Spinal cord (tissue), 10 donors: ENCODE measurements at places on chromosomes 5 and 9. TPM values are rescaled to one million over a fixed set of nuclear protein-coding genes. Genes with fewer than 3 reads are reported as not detected.

- H3K4me3 ChIP-seq: no peak overlapping the region
- no peak overlapping the region for H3K27ac ChIP-seq
- no peak for DNase-seq
- no peaks in the 10 kb centered on the region for H3K27me3 ChIP-seq
These were observed 6.6 kb downstream of the PTGES2 start for GRCh38 chr9:128120741-128121465.

DNA sequence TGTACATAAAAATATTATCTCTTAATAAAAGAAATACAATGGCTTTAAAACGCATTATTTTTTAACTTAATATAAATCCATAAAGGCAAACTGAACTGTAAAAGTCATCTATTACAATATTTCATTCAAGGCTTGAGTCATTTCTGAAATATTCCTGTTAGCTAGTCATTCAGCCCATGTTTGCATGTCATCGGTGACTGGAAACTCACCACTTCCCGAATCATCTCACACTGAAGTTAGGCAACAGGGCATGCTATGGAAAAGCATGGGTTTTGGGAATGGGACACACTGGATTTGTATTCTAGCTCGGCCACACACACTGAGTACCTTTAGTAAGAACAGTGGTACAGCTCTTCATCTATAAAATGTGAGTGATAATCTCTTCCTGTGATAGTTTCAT is 691.1 kb upstream of the C9orf72 start:
- H3K27ac ChIP-seq: no peak overlapping the region
- no peaks in the 10 kb centered on the region for H3K4me1 ChIP-seq
- no peaks in the 10 kb centered on the region for H3K36me3 ChIP-seq
- H3K27me3 ChIP-seq: no peaks in the 10 kb centered on the region
- H3K4me3 ChIP-seq: no peak overlapping the region
- DNase-seq: no peak

DNA sequence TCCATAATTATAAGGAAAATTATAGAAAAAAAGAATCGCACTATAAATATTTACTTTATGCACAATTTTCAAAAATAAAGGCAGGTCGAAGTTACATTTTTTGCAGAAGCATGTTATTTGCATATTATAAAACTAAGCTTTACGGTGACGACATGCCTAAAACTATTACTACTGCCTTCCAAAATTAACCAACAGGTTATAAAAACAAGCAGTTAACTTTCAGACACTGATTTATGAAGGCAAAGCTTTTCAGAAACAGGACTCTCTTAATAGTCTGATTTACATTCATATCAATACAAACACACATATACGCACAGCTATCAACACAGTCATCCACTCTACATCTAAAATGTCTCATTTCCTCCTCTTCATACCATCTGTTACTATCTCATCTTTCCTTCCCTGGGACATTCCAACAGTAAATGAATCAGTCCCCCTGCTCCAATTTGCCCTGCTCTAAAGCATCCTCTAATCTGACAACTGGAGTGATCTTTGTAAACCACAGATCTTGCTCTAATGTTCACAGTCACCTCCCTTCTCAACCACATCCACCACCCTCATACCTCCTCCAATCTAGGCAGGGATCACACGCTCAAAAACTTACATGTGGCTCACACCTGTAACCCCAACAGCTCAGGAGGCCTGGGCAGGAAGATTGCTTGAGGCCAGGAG is 21.6 kb downstream of the FBXW11 start:
- no peak overlapping the region for H3K27ac ChIP-seq
- H3K36me3 ChIP-seq: no peaks in the 10 kb centered on the region

Gene CMBL
- 25.3 TPM for total RNA-seq

- no peak for DNase-seq
- peaks cover 42% of the 10 kb centered on the region for H3K4me1 ChIP-seq
- H3K36me3 ChIP-seq: peaks cover 47% of the 10 kb centered on the region
These were observed 49.9 kb downstream of the USP20 start for GRCh38 chr9:129885018-129885669.

Gene HNRNPK
- total RNA-seq: 535 TPM

- no peak overlapping the region for H3K27ac ChIP-seq
- no peak overlapping the region for H3K4me3 ChIP-seq
- H3K27me3 ChIP-seq: no peaks in the 10 kb centered on the region
- DNase-seq: no peak
- H3K36me3 ChIP-seq: no peaks in the 10 kb centered on the region
These were observed 66.2 kb downstream of the NDST1 start for GRCh38 chr5:150573867-150574817.

DNA sequence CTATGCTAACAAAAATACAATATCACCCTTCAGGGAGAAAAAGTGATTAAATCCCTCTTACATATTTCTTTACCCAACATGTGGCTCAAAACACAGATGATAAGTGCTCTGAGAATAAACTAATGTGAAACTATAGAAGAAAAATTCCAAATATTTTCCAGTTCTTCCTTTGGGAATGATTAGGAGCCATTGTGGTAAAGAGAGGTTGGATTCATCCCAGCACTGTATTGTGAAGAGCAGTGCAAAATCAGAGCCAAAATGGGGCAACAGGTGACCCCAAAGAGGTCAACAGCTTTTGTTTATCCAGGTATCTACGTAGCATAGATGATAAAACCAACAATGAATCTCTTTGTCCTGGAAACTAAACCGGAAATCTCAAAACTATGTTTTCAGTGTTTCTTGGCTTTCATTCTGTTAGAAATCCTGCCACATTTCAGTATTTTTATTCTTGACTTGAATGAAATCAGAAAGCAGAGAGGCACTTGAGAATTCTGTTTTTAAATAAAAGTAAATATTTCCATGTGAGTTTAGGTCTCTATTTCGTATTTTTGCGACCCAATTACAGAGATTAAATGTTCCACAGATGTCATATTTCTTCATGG is 120.4 kb upstream of the FST start:
- no peak overlapping the region for H3K4me3 ChIP-seq
- H3K27ac ChIP-seq: no peak overlapping the region
- no peaks in the 10 kb centered on the region for H3K4me1 ChIP-seq
- no peaks in the 10 kb centered on the region for H3K27me3 ChIP-seq

Gene LPAR1
- 158 TPM for total RNA-seq

Gene DAP
- 37.2 TPM for total RNA-seq

- peaks cover 18% of the 10 kb centered on the region for H3K4me1 ChIP-seq
- no peak for DNase-seq
- H3K27me3 ChIP-seq: no peaks in the 10 kb centered on the region
These were observed 1.1 kb downstream of the PCDHAC2 start for GRCh38 chr5:140967226-140967893.

Gene FAM114A2
- total RNA-seq: 54.3 TPM

Gene TAS2R1
- total RNA-seq: 0.69 TPM

Gene ROPN1L
- 4.6 TPM for total RNA-seq

GRCh38 chr9:26880262-26880661 is 12.3 kb downstream of the CAAP1 start:
- H3K4me3 ChIP-seq: no peak overlapping the region
- peaks cover 23% of the 10 kb centered on the region for H3K36me3 ChIP-seq
- no peaks in the 10 kb centered on the region for H3K27me3 ChIP-seq
- no peaks in the 10 kb centered on the region for H3K4me1 ChIP-seq

- H3K27me3 ChIP-seq: no peaks in the 10 kb centered on the region
- no peaks in the 10 kb centered on the region for H3K4me1 ChIP-seq
- no peak overlapping the region for H3K27ac ChIP-seq
- H3K36me3 ChIP-seq: no peaks in the 10 kb centered on the region
- DNase-seq: no peak
- no peak overlapping the region for H3K4me3 ChIP-seq
These were observed 69.6 kb downstream of the CSF2 start for GRCh38 chr5:132143148-132143547.

GRCh38 chr5:994821-995220 is 13.8 kb upstream of the NKD2 start:
- no peak overlapping the region for H3K27ac ChIP-seq
- H3K27me3 ChIP-seq: no peaks in the 10 kb centered on the region
- no peak overlapping the region for H3K4me3 ChIP-seq
- H3K4me1 ChIP-seq: peaks cover 55% of the 10 kb centered on the region
- no peaks in the 10 kb centered on the region for H3K36me3 ChIP-seq

- H3K36me3 ChIP-seq: no peaks in the 10 kb centered on the region
- no peaks in the 10 kb centered on the region for H3K4me1 ChIP-seq
- peaks cover 4% of the 10 kb centered on the region for H3K27me3 ChIP-seq
- DNase-seq: peak; percentile 63
- no peak overlapping the region for H3K27ac ChIP-seq
These were observed 147.5 kb downstream of the SLIT3 start for GRCh38 chr5:169153405-169153804.

DNA sequence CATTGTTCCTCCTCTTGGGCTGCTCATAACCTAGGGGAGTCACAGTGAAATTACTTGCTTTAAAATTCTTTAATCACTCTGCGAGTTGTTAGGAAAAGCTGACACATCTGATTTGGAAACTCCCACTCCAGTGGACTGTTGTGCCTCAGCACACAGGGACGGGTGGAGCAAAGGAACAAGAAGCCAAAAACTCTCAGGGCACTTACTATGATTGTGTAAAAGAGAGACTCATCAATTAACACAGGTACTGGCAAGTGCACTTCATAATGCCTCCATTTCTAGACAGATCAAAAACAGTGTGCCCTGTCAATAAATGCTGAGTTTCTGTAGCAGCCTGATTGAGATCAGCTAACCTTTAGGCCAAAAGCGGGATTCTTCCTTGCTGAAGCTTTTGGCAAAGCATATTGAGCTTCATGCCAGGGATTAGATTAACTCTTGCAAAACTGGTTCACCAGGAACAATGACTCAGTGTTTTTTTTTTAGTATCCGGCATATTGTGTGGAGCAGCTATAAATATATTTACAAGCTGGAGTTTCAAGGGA is 55.9 kb downstream of the TMC1 start:
- H3K4me1 ChIP-seq: peaks cover 19% of the 10 kb centered on the region
- H3K27ac ChIP-seq: peak overlapping the region; percentile 81
- no peaks in the 10 kb centered on the region for H3K36me3 ChIP-seq
- H3K4me3 ChIP-seq: no peak overlapping the region

Gene ESM1
- 3.9 TPM for total RNA-seq

Gene PTPN3
- 7.8 TPM for total RNA-seq

GRCh38 chr9:138043061-138043410 is 165.5 kb downstream of the CACNA1B start:
- peaks cover 37% of the 10 kb centered on the region for H3K36me3 ChIP-seq
- DNase-seq: no peak
- H3K27me3 ChIP-seq: no peaks in the 10 kb centered on the region
- H3K4me3 ChIP-seq: no peak overlapping the region

GRCh38 chr5:57445006-57445704 is 37.5 kb downstream of the ACTBL2 start:
- H3K4me3 ChIP-seq: no peak overlapping the region
- H3K4me1 ChIP-seq: no peaks in the 10 kb centered on the region
- H3K27ac ChIP-seq: no peak overlapping the region
- DNase-seq: no peak

Gene SHOC1
- total RNA-seq: not detected

GRCh38 chr5:162187371-162187770 is 119.8 kb downstream of the GABRG2 start:
- no peak overlapping the region for H3K4me3 ChIP-seq
- H3K4me1 ChIP-seq: no peaks in the 10 kb centered on the region
- DNase-seq: no peak

GRCh38 chr5:1520791-1521453 is 2.8 kb downstream of the LPCAT1 start:
- H3K36me3 ChIP-seq: peaks cover 48% of the 10 kb centered on the region
- no peak for DNase-seq
- no peak overlapping the region for H3K27ac ChIP-seq
- H3K4me1 ChIP-seq: peaks cover 54% of the 10 kb centered on the region
- H3K27me3 ChIP-seq: no peaks in the 10 kb centered on the region

Gene MARCHF11
- 5.5 TPM for total RNA-seq

Gene PCDHGA5
- 7.9 TPM for total RNA-seq

- H3K27ac ChIP-seq: no peak overlapping the region
- no peaks in the 10 kb centered on the region for H3K36me3 ChIP-seq
- H3K4me1 ChIP-seq: no peaks in the 10 kb centered on the region
- no peaks in the 10 kb centered on the region for H3K27me3 ChIP-seq
- H3K4me3 ChIP-seq: no peak overlapping the region
- no peak for DNase-seq
These were observed 607.8 kb upstream of the PTGER4 start for GRCh38 chr5:40071870-40072269.

GRCh38 chr9:33233626-33234342 is 6.2 kb upstream of the SPINK4 start:
- H3K27me3 ChIP-seq: peaks cover 6% of the 10 kb centered on the region
- no peak overlapping the region for H3K4me3 ChIP-seq
- no peaks in the 10 kb centered on the region for H3K4me1 ChIP-seq
- H3K27ac ChIP-seq: no peak overlapping the region
- peak; percentile 27 for DNase-seq
- H3K36me3 ChIP-seq: no peaks in the 10 kb centered on the region

GRCh38 chr9:76987594-76988200 is 31.8 kb upstream of the FOXB2 start:
- no peak overlapping the region for H3K4me3 ChIP-seq
- H3K36me3 ChIP-seq: no peaks in the 10 kb centered on the region
- no peaks in the 10 kb centered on the region for H3K27me3 ChIP-seq
- H3K27ac ChIP-seq: no peak overlapping the region
- no peak for DNase-seq

DNA sequence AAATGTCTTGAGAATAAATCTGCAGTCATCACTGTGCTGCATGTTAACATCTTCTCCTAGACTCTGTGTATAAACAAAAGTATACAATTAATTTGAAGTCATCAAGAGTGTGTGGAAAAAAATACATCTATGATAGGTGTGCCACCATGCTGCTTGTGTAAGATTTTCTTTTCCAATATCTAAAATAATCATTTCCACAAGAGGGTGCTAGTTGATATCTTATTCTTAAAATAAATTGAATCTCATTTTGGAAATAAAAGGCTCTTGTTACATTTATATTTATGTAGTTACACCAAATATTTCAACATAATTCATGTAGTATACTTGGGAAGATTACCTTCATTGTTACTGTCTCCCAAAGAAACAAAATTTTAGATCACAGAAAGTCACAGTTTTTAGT is 14.1 kb upstream of the MOCS2 start:
- H3K4me3 ChIP-seq: no peak overlapping the region
- no peaks in the 10 kb centered on the region for H3K4me1 ChIP-seq
- DNase-seq: no peak
- H3K36me3 ChIP-seq: no peaks in the 10 kb centered on the region
- no peak overlapping the region for H3K27ac ChIP-seq

- H3K27ac ChIP-seq: no peak overlapping the region
- peaks cover 16% of the 10 kb centered on the region for H3K4me1 ChIP-seq
- no peak overlapping the region for H3K4me3 ChIP-seq
- H3K27me3 ChIP-seq: no peaks in the 10 kb centered on the region
- H3K36me3 ChIP-seq: peaks cover 10% of the 10 kb centered on the region
- no peak for DNase-seq
These were observed 200.8 kb downstream of the CRB2 start for GRCh38 chr9:123556464-123557435.

DNA sequence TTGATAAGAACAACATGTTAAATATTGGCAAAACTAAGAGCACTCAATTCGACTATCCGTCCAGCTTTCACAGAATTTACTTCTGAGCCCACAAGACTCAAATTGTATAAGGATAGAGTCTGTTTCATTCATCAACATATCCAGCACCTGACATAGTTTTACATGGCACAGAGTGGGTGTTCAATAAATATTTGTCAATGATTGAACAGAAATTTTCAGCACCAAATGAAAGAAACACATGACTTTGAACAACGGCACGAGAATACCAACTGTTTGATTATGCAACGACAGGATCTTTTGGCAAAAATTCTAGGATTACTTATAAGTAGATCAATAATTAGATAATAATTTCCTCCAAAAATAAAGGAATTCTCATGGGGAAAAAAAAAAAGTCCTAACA is 41.8 kb downstream of the SKP2 start:
- H3K4me1 ChIP-seq: no peaks in the 10 kb centered on the region
- no peaks in the 10 kb centered on the region for H3K27me3 ChIP-seq
- no peak overlapping the region for H3K4me3 ChIP-seq
- H3K27ac ChIP-seq: no peak overlapping the region
- peaks cover 5% of the 10 kb centered on the region for H3K36me3 ChIP-seq
- DNase-seq: no peak
